T-helper 9 cell (primary cell): ENCODE measurements at places on chromosomes 11 and 22.
A peak's percentile ranks its signal among the peaks of the same experiment; 100 is the strongest.

DNA sequence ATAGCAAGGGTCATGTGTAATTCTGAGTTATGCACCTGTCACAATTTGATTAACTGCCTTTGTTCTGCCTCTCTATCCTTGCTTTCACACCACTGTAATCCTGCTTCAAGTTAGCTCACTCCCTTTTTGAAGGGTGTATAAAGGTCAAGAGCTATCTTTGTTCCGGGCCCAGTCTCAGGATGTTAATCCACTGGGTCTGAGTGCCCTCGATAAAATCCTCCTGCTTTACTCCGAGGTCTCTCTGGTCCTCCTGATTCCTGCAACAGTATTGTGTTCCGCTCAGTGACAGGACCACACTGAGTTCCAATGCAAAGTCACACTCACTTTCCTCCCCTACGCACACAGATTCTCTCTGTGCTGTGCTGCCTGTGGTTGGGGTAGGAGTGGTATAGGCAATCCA, 186.5 kb downstream of the DYNC2H1 start:
- no peak for DNase-seq

- DNase-seq: no peak
These were observed 26.0 kb downstream of the POU2AF3 start for GRCh38 chr11:111324277-111324720.

GRCh38 chr22:38731703-38732161, 24.1 kb downstream of the SUN2 start:
- no peak for DNase-seq

GRCh38 chr11:33787076-33787475, 12.8 kb upstream of the FBXO3 start:
- no peak for DNase-seq

GRCh38 chr22:24727218-24727851, 47.2 kb downstream of the PIWIL3 start:
- DNase-seq: no peak

- DNase-seq: no peak
These were observed 408.2 kb upstream of the CCDC90B start for GRCh38 chr11:83694191-83694910.

- DNase-seq: no peak
These were observed 9.5 kb downstream of the PRDX5 start for GRCh38 chr11:64327375-64327774.

GRCh38 chr22:39184586-39185577, 32.4 kb upstream of the CBX7 start:
- no peak for DNase-seq

DNA sequence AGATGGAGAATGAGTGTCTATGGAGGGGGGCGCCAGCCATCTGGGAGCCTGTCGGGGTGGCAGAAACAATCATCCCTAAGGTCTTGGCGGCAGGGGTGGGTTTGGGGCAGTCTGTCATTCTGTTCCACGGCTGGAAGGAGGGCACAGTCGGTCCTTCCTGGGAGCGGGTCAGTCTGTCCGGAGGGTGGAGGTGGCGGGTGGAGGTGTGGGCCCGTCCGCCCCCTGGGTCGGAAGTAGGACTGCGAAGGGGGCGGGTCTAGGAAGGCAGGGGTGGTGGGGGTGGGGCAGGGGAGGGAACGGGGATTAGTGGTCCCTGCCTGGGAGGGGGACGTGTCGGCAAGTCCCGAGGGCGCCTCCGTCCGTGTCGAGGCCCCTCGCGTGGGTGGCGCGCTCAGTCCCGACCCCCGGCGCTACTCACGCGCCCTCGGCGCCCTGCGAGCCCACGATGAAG, 461 bp downstream of the TBC1D10A start:
- DNase-seq: peak; percentile 23

- DNase-seq: no peak
These were observed 16.6 kb upstream of the STK33 start for GRCh38 chr11:8610532-8611116.

- DNase-seq: no peak
These were observed 784 bp upstream of the SYNGR1 start for GRCh38 chr22:39348909-39349505.

DNA sequence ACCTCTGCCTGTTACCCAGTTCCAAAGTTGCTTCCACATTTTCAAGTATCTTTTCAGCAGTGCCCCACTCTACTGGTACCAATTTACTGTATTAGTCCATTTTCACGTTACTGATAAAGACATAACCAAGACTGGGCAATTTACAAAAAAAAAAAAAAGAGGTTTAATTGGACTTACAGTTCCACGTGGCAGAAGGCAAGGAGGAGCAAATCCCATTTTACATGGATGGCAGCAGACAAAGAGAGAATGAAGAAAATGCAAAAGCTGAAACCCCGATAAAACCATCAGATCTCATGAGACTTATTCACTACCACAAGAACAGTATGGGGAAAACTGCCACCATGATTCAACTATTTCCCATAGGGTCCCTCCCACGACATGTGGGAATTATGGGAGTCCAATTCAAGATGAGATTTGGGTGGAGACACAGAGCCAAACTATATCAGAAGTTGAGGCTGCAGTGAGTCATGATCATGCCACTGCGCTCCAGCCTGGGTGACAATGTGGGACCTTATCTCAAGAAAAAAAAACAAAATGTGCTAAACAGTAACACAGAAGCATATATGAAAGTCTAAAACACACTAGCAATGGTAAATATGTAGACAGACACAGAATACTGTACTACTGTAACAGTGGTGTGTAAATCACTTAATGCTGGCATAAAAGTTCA, 190.3 kb upstream of the ZC3H12C start:
- no peak for DNase-seq

DNA sequence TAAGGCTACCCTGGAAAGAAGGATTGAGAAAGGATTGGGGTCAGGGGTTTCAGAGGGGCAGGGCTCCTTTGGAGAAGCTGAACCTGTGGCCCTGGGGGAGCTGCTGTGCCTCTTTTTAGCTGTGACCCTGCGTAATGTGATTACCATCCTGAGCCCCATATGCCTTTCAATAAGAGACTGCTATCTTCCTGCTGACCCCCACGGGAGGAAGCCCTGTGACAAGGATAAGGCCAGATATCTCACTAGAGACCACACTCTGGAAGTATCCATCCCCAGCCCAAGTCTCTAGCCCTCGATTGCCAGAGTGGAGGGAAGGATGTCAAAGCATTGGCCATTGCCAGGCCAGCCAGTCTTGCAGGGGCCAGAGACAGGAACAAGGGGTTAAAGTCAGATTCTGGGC, 4.8 kb upstream of the SLC39A13 start:
- DNase-seq: no peak

GRCh38 chr11:94956963-94957362, 16.4 kb downstream of the CWC15 start:
- no peak for DNase-seq

GRCh38 chr11:99079576-99079975, 58.8 kb downstream of the CNTN5 start:
- no peak for DNase-seq

DNA sequence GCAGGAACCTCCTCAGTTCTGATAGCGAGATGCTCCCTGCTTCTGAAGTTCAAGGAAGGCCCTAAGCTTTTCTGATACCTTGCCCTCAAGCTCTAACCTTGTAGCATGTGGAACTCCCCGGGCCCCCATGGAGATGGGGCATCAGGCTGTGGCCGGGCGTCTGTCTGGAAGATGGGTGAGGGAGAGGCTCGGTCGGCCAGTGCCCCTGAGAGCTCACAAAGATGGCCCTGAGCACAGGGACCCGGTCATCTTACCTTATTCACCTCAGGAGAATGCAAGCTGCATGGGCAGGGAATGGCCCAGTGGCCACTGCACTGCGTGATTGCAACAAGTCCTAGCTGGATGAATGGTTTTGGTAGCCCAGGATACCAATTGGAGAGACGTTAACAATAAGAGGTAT, 830.3 kb downstream of the TBC1D22A start:
- DNase-seq: no peak

DNA sequence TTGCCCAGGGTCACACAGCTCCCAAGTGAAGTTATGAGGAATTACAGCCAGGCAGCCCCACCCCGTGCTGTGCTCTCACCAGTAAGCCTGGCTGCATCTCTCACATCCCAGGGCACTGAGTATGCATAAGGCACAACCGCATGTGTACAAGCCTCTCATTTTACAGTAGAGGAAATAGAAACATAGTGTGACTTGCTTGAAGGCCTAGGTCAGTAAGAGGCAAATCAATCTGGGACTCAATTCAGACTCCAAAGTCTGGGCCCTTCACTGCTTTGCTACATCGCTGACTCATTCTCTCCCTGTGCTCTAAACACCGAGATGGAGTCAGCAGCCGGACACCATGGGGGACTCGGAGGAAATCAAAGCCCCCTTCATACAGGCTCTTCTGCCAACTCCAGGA, 7.9 kb downstream of the ABTB2 start:
- DNase-seq: no peak

GRCh38 chr11:90705661-90706060, 482.8 kb upstream of the CHORDC1 start:
- no peak for DNase-seq

- DNase-seq: no peak
These were observed 8.5 kb downstream of the SERHL2 start for GRCh38 chr22:42562279-42562678.

GRCh38 chr11:114082767-114083181, 23.3 kb downstream of the ZBTB16 start:
- no peak for DNase-seq

GRCh38 chr11:57778318-57779037, 16.9 kb downstream of the CTNND1 start:
- no peak for DNase-seq

GRCh38 chr11:111632516-111633220, 30.4 kb downstream of the SIK2 start:
- DNase-seq: no peak

DNA sequence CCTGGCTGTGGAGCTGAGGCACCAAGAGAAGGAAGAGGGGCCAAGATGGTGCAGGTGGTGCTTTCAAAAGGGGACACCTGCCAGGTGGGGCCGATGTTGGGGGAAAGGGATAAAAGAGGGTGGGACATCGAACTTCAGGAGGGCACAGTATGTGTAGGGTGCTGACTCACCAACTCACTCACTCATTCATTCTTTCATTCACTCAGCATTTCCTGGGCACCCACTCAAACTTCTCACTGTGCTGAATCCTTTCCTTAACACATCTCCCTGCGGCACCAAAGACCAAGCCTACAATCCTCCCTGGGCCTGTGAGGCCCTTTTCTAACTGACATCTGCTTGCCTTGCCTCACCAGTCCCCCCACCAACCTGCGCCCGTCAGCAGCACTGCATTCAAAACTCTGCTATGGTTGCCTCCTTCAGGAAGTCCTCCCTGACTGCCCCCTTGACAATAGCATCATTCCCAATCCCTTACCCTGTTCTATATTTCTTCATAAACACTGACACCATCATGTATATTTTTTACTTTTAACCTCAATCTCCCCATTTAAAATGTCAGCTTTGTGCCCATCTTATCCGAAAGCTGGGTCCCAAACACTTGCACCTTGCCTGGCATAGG, 246.6 kb downstream of the MN1 start:
- DNase-seq: no peak

DNA sequence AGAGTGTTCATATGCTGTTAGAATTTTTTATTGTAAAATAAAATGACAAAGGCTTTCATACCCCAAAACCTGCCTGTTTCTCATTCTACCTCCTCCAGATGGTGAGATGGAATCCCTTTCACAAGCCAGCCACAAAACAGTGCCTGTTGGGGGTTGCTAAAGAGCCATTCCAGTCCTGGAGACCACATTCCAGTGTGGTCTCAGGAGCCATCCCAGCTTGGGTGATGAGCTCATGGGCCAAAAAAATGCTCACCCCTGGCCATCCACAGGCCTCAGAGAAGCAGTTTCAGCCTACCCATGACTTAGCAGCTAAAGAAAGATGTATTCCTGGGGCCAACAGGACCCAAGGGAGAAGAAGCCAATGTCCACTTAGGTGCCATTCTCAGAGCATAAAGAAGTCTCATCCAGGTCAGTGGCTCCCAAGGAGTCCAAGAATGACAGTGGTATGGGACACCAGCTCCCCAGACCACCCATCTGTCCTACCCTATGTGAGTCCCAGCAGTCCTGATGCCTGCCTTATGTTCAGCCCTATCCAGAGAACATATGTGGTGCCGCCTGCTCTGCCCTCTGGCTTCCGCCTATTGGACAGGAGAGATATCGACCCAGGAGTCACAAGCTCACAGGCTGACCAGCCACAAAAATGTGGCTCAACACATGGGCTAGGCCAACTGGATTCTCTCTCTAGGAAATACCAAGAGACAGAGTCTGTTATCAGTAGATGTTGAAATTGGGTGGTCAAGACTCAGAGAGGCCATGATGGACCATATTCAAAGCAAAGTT, 26.4 kb downstream of the C11orf91 start:
- no peak for DNase-seq

GRCh38 chr22:45047260-45047659, 37.5 kb upstream of the PHF21B start:
- no peak for DNase-seq

DNA sequence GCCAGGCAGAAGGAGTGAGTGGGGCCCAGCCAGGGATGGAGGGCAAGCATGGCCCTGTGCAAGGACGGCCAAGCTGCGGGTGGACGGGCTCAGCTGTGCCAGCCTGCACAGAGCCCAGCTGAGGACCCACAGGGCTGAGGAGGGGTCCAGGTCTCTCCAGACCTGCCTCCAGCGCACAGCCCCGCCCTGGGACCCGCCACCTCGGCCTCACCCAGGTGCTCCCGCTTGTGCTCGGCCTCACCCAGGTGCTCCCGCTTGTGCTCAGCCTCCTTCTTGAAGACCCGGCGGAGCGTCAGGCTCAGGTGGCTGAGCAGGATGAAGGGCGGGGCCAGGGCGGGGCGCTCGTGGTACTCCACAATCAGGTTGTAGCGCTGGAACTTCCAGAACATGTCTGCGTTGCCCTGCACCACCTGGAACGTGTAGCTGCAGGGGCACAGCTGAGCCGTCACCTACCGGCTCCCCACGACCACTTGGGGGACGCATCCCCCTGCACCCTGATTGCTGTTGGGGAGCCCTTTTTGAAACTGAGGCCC, 6.4 kb downstream of the TSSC4 start:
- no peak for DNase-seq

DNA sequence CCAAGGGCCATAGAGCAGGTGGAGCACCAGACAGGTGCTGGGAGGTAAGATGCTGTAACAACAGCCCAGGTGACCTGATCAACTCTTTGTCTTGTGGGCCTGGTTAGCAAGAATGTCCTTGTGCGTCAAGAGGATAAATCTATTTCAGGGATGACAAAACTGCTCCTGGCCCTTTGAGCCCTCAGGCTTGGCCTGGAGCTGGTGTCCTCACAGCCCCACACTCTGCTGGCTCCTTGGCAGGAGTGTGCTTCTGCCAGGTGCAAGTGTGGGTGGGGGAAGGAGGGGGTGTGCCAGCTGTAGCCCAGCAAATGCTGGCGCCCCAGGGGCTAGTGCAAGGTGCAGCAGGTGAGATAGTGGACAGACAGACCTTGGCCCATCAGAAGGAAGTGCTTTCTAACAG, 19.5 kb downstream of the AMPD3 start:
- DNase-seq: no peak

- DNase-seq: no peak
These were observed 66.3 kb downstream of the PRMT3 start for GRCh38 chr11:20453657-20454316.

- no peak for DNase-seq
These were observed 178.8 kb downstream of the IGLL1 start for GRCh38 chr22:23401111-23401909.

GRCh38 chr11:28835790-28836189, 727.6 kb downstream of the METTL15 start:
- DNase-seq: no peak

- no peak for DNase-seq
These were observed 1.3 kb upstream of the HBB start for GRCh38 chr11:5228124-5228523.
